ENCODE measurements at places on chromosomes 6 and 20. TPM values are rescaled to one million over a fixed set of nuclear protein-coding genes. Genes with fewer than 3 reads are reported as not detected.

DNA sequence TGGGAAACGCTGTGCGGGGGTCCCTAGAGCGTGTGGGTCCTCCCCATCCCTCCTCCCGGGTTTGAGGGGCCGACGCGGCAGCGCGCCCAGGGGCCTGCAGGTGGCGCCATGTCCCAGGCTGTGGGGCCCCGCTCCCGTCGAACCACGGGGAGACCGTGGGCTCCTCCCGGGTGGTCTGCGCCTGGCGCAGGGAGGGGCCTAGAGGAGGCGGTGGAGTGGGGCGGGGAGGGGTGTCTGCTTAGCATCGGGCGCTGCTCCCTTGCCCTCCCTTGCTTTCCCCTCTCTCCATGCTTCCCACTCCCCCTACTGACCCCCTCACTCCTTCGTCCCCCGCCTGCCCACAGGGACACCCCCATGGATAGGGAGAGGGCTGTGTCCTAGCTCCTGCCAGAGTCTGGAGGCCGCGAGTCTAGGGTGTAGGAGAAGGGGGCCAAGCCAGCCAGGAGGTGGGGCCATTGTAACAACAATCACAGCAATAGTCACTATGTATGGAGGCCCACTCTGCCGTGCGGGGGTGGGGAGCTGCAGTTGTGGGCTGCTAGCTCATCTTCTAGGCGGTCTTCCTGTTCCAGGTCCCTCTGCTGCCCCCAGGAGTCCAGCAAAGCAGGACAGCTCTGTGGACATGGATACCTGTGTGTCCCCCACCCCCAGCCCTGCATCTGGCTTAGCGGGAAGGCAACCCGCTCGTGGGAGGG lies 51.7 kb downstream of the CHMP4B start:
- no peak for DNase-seq
- no peaks in the 10 kb centered on the region for H3K36me3 ChIP-seq
- no peak overlapping the region for H3K4me3 ChIP-seq
- no peak overlapping the region for H3K27ac ChIP-seq
- H3K27me3 ChIP-seq, result no peaks in the 10 kb centered on the region
- peaks cover 3% of the 10 kb centered on the region for H3K4me1 ChIP-seq

GRCh38 chr6:69861986-69862385 lies 4.4 kb upstream of the COL19A1 start:
- no peak overlapping the region for H3K27ac ChIP-seq
- no peaks in the 10 kb centered on the region for H3K27me3 ChIP-seq
- no peak overlapping the region for H3K4me3 ChIP-seq
- no peaks in the 10 kb centered on the region for H3K36me3 ChIP-seq
- no peak for DNase-seq

Gene RAMACL
- total RNA-seq, result 3.6 TPM

Gene TCF21
- not detected for total RNA-seq

Gene DZANK1
- 4.0 TPM for total RNA-seq

Measured in suprapubic skin (tissue), 4 donors.